ENCODE measurements at places on chromosomes 1 and 21.

GRCh38 chr21:25507522-25507921 is 99.8 kb downstream of the MRPL39 start:
- DNase-seq = no peak

- DNase-seq = no peak
Observed at GRCh38 chr1:227429447-227430359, 111.4 kb upstream of the CDC42BPA start.

GRCh38 chr1:52654063-52654462 is 21.1 kb downstream of the SHISAL2A start:
- no peak for DNase-seq

- no peak for DNase-seq
Observed at GRCh38 chr1:209613400-209614150, 30.1 kb downstream of the CAMK1G start.

DNA sequence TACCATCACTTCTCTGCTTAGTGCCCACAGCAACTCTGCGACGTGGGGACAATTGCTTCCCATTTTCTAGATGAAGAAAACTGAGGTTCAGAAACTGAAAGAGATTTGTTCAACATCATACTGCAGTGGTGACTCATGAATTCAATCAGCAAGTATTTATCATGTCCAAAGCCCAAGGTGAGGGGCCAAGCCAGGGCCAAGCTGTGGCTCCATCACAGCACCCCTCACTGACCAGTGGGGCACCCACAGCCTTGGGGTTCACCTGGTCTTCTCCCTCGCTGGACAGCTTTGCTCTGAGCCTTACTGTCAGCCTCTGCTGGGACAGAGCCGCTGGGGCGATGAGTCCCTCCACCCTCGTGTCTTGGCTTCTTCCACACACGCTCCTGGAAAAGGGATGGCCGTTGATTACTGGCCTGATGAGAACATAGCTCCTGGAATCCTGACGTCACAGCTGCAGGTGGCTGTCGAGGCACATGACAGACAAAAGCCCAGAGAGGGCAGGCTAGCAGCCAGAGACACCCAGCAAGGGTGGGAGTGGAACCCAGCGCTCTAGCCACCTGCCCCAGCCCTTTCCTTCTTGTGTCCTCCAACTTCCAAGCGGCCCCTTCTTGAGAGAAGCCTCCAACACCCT is 6.2 kb downstream of the EDN2 start:
- peak; percentile 63 for DNase-seq

DNA sequence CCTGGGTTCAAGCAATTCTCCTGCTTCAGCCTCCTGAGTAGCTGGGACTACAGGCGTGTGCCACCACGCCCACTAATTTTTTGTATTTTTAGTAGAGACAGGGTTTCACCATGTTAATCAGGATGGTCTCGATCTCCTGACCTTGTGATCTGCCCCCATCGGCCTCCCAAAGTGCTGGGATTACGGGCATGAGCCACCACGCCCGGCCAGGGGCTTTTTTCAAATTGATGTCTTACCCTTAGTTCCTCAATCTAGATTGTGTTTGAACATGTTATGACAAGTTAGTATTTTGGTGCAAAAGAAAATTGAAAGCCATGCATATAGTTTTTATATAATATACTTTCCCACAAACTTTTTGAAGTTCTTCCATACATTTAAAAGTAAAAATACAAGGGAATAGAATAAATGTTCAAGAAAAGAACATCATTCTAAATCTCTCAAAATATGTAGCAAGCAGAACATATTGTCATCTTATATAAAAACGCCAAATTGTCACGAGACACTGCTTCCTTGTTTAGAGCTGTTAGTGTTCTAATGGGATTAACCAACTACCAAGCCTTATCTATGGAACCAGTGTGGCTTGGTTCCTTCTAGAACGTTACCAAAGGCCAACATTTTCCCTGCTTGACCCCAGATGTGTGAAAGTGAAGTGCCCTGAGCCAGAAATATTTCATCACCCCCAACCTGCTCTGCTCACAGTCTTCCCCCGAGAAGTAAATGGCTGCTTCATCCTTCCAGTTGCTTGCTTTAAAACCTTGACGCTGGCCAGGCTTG is 9.5 kb upstream of the PLEKHM2 start:
- no peak for DNase-seq

GRCh38 chr1:161238039-161238473 is at the start of gene NR1I3:
Gene NR1I3, minus strand, starts transcription at chr1:161238203. Its CDS starts 1,638 bp downstream, at chr1:161236565.
- DNase-seq = no peak

DNA sequence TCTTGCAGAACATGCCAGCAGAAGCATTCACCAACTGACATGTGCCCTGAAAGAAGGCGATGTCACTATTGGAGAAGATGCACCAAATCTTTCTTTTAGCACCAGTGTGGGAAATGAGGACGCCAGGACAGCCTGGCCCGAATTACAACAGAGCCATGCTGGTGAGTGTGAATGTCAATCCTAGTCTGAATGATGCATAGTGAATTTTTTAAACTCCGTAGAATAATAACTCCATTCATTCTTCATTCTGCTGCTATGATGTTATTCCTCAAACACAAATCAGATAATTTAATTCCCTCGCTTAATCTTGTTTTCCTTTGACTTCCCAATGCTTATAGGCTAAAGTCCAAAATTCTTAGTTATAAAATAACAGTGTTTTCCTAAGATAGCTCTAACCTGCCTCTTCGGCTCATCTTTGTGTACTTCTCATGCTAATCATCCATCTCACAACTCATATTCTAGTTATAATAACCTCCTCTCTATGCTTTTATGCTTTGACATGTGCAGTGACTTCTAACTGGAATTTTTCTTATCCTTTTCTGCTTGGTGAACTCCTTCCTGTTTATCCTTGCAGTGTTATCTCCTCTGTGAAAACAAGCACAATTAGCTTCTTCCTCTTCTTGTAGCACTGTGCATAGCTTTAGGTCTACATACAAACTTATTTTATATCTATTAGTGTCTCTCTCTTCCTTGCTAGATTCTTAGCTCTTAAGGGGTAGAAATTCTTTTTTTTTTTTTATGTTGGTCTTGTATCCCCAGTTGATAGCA is 14.4 kb downstream of the SDCCAG8 start:
- no peak for DNase-seq

GRCh38 chr21:36073181-36073580 is 3.4 kb downstream of the CBR1 start:
- DNase-seq = no peak

- DNase-seq = peak; percentile 84
Observed at GRCh38 chr1:35883635-35884101, 659 bp downstream of the AGO1 start.

All from spleen (tissue), 13 donors.